Fibroblast of lung (primary cell): ENCODE measurements at places on chromosomes 1 and 21.
A peak's percentile ranks its signal among the peaks of the same experiment; 100 is the strongest.

GRCh38 chr1:177119311-177119710 is 45.2 kb downstream of the ASTN1 start:
- no peak for DNase-seq

DNA sequence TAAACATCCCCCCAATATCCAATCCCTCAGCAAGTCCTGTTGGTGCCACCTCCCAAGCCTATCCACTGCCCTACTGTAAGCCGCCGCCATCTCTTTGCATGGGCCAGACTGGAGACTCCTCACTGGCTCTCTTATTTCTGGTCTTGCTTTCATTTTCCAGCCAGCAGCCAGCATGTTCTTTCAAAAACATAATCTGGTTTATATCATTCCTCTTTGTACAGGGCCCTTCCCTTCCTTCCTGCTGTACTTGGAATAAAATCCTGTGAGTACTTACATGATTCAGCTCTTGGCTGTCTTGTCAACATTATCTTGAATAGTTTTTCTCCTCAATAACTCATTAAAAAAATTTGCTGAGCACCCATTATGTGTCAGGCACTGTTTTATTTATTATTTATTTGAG is 28.2 kb downstream of the TLR5 start:
- no peak for DNase-seq

GRCh38 chr1:241646201-241646600 is 5.9 kb upstream of the WDR64 start:
- no peak for DNase-seq

- no peak for DNase-seq
Measured at GRCh38 chr1:221783437-221783836, 41.5 kb upstream of the DUSP10 start.

DNA sequence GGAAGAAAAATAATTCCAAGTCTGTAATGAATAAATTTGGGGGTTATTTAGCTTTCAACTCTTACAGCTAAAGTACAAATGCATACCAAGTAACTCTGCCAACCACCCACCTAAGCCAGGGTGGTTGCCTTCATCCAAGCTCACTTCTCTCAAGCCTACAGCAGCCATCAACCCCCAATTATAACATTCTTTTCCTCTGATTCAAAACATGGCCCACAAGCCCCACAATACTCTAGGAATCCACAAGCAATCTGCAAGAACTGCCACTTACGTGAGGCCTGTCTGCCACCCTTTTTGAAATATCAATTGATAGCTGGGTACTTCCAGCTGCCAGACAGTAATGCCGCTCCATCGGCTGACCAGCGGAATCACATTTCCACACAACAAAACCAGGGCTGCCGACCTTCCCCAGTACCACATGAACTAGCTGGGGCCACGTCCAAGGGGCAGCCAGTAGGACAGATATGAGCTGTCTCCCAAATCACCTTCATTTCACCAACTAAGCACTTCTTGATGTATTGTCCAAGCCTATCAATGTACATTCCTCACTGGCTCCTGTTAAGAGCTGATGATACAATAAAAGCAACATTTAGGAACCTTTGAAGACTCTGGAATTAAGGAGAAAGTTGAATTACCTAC is 3.2 kb downstream of the LBR start:
- DNase-seq, result peak; percentile 84

- DNase-seq, result no peak
Measured at GRCh38 chr21:27813750-27814149, 846.9 kb upstream of the ADAMTS5 start.

DNA sequence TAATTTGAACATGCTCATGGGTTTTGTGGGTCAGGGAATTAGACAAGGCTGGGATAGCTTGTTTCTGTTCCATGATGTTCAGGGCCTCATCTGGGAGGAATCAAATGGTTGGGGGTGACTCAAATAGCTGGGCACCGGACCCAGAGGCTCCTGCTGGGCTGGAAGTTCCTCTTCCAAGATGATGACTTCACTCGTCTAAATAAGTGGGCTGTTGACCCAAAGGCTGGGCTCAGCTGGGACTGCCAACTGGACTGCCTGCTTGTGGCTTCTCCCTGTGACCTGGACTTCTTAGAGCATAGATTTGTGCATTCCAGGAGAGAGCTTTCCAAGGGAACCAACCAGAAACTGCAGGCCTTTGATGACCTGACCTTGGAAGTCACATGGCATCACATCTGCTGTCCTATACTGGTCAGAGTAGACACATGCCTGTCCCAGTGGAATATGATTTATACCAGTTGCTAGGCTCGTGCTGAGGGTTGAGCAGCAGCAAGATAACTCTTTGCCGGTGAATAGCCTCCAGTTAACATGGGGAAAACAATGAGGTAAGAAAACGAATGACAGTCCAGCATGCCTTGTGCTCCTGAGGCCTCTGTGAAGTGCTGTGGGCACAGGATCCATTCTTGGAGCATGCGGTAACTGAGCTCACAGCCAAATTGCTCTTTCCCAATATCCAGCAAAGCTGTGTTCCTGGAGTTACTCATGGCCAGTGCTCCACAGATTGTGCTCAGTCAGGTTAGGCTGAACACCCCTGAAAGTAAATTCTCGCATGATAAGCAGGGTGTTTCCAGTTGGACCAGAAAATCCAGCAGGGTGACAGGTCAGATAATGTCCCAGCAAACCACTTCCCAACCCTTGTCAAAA is 272.9 kb upstream of the TMEM51 start:
- DNase-seq, result peak; percentile 86

- DNase-seq, result no peak
Measured at GRCh38 chr1:65256860-65257708, 52.3 kb upstream of the DNAJC6 start.

DNA sequence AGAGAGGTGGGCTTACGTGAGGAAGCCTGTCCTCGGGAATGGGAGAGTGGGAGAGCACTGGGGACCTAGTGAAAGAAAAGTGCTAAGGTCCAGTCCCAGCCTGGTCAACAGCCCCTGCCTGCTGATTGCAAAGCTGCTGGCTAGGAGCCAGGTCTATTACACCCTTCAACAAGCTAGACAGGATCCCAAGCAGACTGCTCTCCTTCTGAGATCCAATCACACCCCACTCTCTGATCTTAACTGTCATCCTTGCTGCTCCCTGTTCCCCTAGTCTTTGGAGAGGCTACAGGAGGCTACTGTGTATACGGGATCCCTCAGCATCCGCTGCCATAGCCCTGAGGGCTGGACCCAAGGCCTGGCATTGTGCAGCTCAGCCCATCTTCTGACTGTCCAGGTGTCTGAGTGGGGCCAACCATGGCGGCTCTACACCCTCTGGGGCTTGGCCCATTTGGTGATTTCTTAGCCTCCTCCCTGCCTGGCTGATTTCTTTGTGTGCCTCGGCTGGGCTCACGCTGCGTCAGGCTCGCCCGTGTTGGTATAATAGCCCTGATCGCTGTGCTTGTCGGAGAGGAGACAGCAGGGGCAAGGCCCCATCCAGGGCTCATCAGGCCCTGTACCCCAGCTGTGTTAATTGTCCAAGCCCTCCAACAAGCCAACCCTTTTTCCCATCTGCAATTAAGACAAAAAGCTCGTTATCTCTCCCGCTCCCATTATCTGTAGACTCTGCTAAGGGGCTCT is 43.9 kb downstream of the NAV1 start:
- DNase-seq, result peak; percentile 56

GRCh38 chr1:46183926-46184557 is 7.8 kb upstream of the P3R3URF start:
- no peak for DNase-seq

GRCh38 chr1:187714470-187714869 is 885.7 kb downstream of the PLA2G4A start:
- DNase-seq, result no peak

DNA sequence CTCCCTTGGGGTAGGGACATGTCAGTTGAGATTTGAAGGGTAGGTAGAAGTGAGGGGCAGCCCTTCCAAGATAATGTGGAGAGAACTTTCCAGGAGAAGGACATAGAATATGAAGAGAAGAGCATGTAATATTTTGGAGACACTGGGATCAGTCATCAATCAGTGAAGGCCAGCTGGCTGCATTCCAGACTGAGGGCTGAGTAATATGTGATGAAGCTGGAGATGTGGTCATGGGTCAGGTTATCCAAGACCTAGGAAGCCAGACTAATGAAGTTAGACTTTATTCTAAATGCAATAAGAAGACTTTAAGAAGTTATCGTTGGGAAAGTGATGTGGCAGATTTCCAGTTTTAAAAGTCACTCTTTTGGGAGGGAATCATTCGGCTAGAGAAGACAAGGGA is 262.0 kb downstream of the HMCN1 start:
- DNase-seq, result peak; percentile 83

- no peak for DNase-seq
Measured at GRCh38 chr1:224042557-224043118, 71.3 kb upstream of the FBXO28 start.

GRCh38 chr1:75133750-75134646 is at the start of gene LHX8:
Gene LHX8, plus strand, starts transcription at chr1:75134388. Its CDS starts 2,227 bp downstream, at chr1:75136615.
- DNase-seq, result peak; percentile 8

- no peak for DNase-seq
Measured at GRCh38 chr1:78234496-78234895, 188.7 kb downstream of the GIPC2 start.

GRCh38 chr21:36976882-36977651 is 10.6 kb upstream of the HLCS start:
- DNase-seq, result peak; percentile 73

DNA sequence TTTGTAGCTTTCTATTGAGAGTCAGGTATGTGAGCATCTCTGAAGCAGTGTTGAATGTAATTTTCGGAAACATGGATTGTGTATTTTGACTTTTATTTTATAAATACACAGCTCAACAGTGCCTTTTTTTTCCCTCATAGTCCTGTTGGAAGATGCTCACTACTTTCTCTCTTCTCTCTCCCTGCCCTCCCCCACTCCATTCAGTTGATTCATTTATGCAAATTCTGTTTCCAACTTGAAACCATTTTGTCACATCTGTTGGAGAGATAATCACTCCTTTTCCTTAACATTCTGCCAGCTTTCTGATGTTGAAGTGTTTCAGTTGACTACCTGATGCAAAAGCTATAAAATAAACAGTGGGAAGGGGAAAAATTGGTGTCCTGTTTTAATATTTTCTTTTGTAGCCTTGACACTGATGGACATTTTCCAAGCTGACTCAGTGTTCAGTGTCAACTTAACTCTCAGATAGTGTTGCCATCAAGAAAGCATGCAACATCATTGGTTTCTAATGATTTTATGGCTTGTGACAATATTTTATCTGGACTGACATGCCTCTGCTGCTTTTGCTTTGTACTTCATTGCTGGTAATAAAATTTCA is 194.5 kb downstream of the HS2ST1 start:
- DNase-seq, result no peak

GRCh38 chr1:5221451-5221850 is 567.0 kb downstream of the AJAP1 start:
- no peak for DNase-seq

DNA sequence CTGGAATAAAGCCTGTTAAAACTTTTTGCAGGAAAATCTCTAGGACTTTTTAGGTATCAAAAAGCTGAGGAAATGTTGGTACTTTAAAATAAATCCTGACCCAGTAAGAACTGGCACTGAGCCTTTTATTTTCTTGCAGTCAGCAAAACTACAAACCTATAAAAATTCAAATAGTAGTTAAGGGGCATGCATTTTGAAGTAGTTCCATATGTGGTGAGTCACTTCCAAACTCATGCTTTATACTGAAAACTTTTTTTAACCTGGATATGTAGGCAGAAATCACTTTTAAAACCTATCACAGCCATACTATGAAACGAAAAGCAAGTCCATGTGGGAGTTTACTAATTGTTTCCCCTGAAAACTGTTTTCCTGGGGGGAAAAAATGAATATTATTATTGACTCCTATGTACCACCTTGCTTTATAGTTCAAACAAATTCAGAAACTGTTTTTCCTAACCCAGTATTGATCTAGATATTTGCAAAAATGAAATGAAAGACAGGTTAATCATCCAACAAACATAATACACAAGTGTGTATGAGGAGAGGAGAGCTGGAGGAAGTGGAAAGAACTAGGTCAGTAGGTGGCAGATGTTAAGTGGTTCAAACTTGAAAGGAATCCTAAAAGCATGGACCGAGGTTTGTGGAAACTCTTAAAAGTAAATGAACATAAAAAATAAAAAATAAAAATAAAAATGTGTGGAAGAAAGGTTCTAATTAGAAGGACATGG is 30.5 kb downstream of the NRIP1 start:
- peak; percentile 66 for DNase-seq

- no peak for DNase-seq
Measured at GRCh38 chr1:104746994-104747393, 997.3 kb downstream of the AMY1C start.

GRCh38 chr1:154493276-154493675 is 8.7 kb upstream of the TDRD10 start:
- no peak for DNase-seq

DNA sequence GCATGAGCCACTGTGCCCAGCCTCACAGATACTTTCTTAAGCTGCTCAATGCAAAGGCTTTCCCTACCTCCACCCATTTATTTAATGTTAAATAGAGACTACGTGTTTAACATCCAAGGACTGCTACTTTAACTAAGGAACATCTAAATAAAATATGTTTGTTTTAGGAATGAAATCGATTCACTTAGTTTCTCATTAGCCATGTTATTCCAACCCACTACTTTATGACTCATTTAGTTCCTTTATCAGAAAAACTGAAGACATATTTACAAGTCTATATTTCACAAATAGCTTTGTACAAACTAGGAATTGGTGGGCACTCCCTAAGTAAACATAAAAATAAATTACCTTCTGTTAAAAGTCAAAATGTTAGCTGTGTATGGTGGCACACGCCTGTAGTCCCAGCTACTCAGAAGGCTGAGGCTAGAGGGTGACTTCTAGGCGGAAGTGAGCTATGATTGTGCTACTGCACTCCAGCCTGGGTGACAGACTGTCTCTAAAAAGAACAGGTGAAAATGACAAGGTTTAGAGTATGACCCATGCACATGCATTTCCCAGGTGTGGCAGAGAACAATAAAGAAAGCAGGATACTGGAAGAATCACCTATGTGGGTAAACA is 39.9 kb upstream of the AK4 start:
- no peak for DNase-seq

GRCh38 chr1:16236511-16237342 is at the start of gene CPLANE2:
Gene CPLANE2, minus strand, starts transcription at chr1:16237183. Its CDS starts 441 bp downstream, at chr1:16236742.
- peak; percentile 90 for DNase-seq

GRCh38 chr1:178122283-178122682 is 28.4 kb downstream of the RASAL2 start:
- peak; percentile 46 for DNase-seq

DNA sequence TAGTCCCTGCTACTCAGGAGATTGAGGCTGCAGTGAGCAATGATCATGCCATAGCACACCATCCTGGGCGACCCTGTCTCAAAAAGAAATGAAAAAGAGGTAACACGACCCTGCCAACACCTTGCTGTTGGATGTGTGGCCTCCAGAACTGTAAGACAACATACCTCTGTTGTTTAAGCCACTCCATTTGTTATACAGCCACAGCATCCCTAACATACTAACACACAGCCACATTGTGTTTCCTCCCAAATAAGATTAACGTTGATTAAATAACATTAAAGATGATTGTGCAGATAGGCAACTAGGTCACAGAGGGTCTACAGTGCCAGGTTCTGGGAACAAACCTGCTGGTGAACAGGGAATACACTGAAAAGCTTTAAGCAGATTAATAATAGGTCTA is 170.4 kb downstream of the RERE start:
- DNase-seq, result no peak

DNA sequence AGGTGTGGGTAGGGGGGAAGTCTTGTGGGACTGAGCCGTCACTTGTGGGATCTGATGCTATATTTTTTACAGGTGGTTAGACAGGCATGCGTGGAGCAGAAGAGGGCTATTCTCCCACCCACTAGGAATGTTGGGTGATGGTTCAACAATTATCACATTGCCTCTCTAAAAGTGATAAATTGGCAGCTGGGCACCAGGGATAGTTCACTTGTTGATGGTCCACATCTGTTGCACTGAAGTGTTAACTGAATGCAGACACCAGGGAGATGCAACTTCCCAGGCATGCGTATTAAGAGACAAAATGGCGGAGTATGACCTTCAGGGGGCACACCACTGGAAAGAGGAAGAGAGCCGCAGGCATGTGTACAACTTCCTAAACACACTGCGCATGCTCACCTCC is 193.3 kb upstream of the TNR start:
- DNase-seq, result no peak
